ENCODE measurements at places on chromosomes 3 and 15.

- no peak for DNase-seq
- no peaks in the 10 kb centered on the region for H3K27me3 ChIP-seq
- no peak overlapping the region for H3K4me3 ChIP-seq
Measured at GRCh38 chr15:59190291-59190690, 16.4 kb upstream of the LDHAL6B start.

GRCh38 chr3:192336286-192336685 lies 391.1 kb downstream of the FGF12 start:
- no peaks in the 10 kb centered on the region for H3K27me3 ChIP-seq
- DNase-seq = no peak
- H3K4me1 ChIP-seq = no peaks in the 10 kb centered on the region

- no peak overlapping the region for H3K27ac ChIP-seq
- H3K4me1 ChIP-seq = no peaks in the 10 kb centered on the region
- no peak overlapping the region for H3K4me3 ChIP-seq
- no peaks in the 10 kb centered on the region for H3K27me3 ChIP-seq
- H3K36me3 ChIP-seq = no peaks in the 10 kb centered on the region
- no peak for DNase-seq
Measured at GRCh38 chr15:55108448-55108847, 88.3 kb downstream of the RSL24D1 start.

DNA sequence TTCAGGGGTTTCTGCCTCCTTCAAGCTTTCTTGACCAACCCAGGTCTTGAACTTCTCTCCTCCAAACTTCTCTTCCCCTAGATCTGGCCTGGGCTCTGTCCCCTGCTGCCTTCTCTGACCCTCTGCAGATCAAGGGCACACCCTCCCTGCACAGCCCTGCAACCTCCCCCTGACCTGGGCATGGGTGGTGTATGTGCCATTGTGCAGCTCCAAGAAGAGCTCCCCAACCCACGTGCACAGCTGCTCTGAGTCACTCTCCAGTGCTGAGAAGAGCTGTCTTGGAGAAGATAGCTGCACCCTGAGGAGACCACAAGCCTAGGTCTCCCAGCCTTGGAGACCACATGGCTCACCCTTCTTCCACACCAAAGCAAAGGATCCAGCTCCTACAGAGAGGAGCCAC lies 8.0 kb downstream of the MAN2C1 start:
- no peaks in the 10 kb centered on the region for H3K4me1 ChIP-seq
- H3K36me3 ChIP-seq = peaks cover 98% of the 10 kb centered on the region
- no peaks in the 10 kb centered on the region for H3K27me3 ChIP-seq
- H3K4me3 ChIP-seq = no peak overlapping the region

- peak overlapping the region; percentile 78 for H3K27ac ChIP-seq
- H3K27me3 ChIP-seq = no peaks in the 10 kb centered on the region
Measured at GRCh38 chr3:33299395-33300081, 22.3 kb downstream of the FBXL2 start.

- H3K4me1 ChIP-seq = no peaks in the 10 kb centered on the region
- no peaks in the 10 kb centered on the region for H3K27me3 ChIP-seq
- peak; percentile 28 for DNase-seq
- H3K27ac ChIP-seq = no peak overlapping the region
- no peak overlapping the region for H3K4me3 ChIP-seq
Measured at GRCh38 chr3:134874737-134875413, 79.8 kb downstream of the EPHB1 start.

DNA sequence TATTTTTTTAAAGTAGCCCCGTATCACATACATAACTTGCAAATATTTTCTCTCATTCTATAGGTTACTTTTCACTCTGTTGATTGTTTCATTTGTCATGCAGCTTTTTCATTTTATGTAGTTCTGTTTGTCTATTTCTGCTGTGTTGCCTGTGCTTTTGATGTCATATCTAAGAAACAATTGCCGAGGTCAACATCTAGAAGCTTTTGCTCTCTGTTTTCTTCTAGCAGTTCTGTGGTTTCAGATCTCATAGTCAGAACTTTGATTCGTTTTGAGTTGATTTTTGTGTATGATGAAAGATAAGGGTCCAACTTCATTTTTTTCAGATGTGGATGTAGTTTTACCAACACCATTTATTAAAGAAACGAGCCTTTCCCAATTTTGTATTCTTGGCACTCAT lies 79.5 kb downstream of the CD200 start:
- H3K4me1 ChIP-seq = peaks cover 15% of the 10 kb centered on the region
- no peaks in the 10 kb centered on the region for H3K27me3 ChIP-seq
- no peaks in the 10 kb centered on the region for H3K36me3 ChIP-seq
- no peak for DNase-seq
- peak overlapping the region; percentile 93 for H3K27ac ChIP-seq

- DNase-seq = no peak
- H3K27ac ChIP-seq = no peak overlapping the region
- no peaks in the 10 kb centered on the region for H3K4me1 ChIP-seq
- no peaks in the 10 kb centered on the region for H3K27me3 ChIP-seq
- H3K36me3 ChIP-seq = no peaks in the 10 kb centered on the region
Measured at GRCh38 chr15:78358102-78358870, 18.1 kb downstream of the CRABP1 start.

DNA sequence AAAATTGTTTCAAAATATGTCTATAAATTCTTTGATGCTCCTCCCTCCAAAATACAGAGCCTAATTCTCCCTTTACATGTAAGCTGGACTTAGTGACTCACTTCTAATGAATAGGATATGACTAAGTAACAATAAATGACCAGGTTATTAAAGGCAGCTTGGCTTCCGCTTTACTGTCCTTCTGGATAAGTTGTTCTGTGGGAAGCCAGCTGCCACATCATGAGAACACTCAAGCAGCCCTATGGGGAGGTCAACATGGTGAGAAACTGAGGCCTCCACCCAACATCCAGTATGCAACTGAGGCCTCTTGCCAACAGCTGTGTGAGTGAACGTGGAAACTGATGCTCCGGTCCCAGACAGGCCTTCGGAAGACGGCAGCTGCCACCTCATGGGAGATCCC lies 247.3 kb upstream of the CHRM5 start:
- no peak for DNase-seq
- no peak overlapping the region for H3K4me3 ChIP-seq
- H3K4me1 ChIP-seq = no peaks in the 10 kb centered on the region
- H3K27me3 ChIP-seq = no peaks in the 10 kb centered on the region
- H3K27ac ChIP-seq = no peak overlapping the region

DNA sequence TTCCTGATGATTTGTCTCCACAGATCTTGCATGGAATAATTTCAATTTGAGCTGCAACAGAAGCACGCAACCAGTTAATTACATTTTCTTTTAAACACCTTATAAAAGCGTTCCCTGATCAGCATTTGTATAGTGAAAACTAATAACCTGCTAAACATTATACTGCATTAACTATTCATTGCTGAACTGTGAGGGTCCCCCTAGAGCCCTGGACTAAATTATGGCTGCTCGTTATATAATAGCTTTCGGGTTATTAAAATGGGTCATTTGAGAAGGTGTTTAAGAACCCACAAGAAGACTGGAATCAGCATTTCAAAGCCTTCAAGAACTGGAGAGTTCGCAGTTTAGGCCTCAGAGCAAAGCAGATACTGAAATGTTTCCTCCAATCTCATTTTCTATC lies 52.9 kb upstream of the ICE2 start:
- DNase-seq = no peak
- H3K27me3 ChIP-seq = no peaks in the 10 kb centered on the region
- no peaks in the 10 kb centered on the region for H3K36me3 ChIP-seq
- no peak overlapping the region for H3K4me3 ChIP-seq
- H3K4me1 ChIP-seq = no peaks in the 10 kb centered on the region

Measured in ascending aorta (tissue), 2 donors.